ENCODE measurements at places on chromosomes 1 and 21. TPM values are rescaled to one million over a fixed set of nuclear protein-coding genes. Genes with fewer than 3 reads are reported as not detected.

DNA sequence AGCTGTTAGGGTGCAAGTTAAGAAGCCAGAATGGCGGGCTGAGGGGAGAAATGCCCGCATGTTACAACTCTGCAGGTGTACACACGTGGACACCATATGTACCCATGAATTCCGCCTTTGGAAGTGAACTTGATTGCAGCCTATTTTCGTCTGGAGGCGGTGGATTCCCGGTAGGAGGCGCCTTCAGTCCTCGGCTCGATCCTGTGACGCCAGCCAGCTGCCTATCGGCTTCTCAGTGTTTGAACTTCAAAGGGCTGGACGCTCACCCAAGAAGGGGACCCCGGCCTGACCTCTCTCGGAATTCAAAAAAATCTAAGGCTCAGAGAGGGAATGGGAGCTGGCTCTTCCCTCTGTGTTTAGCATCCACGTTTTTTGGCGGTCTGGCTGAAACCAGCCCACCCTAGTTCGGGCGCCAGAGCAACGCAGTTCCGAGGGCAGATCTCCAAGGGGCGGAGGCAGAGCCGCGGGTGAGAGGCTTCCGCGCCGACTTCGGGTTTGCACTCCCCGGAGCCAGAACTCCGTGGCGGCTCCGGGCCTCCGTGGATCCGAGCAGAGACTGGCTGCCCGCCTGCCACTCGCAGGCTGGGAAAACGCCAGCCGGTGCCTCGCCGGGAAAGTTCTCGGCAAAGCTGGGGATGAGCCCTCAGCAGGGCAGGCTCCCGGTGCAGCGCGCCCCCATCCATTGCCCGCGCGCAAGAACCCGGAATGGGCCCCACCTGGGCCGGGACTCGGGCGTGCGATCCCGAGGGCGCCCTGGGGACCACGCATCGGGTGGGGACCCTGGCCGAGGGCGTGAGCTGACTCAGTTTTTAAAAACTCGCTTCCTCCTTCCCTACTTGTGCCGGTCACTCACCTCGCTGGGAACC, 996 bp upstream of the TMEM51 start:
- DNase-seq = no peak

DNA sequence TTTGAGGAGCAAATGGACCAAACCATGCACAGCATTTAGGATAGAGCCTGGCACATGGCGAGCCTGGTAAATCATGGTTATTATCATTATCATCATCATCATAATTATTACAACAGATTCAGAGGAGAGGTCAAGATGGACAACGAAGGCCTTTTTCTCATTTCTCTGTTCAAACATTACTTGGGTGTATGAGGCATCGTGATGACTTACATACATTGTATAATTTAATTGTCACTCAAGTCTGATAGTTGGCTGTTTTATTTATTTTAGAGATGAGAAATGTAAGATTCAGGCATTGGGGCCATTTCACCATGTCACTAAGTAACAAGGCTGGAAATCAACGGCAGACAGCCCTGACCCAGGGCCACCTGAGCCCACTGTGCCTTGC, 68.1 kb downstream of the SLC35F3 start:
- no peak for DNase-seq

GRCh38 chr1:4319496-4319895, 334.9 kb upstream of the AJAP1 start:
- no peak for DNase-seq

DNA sequence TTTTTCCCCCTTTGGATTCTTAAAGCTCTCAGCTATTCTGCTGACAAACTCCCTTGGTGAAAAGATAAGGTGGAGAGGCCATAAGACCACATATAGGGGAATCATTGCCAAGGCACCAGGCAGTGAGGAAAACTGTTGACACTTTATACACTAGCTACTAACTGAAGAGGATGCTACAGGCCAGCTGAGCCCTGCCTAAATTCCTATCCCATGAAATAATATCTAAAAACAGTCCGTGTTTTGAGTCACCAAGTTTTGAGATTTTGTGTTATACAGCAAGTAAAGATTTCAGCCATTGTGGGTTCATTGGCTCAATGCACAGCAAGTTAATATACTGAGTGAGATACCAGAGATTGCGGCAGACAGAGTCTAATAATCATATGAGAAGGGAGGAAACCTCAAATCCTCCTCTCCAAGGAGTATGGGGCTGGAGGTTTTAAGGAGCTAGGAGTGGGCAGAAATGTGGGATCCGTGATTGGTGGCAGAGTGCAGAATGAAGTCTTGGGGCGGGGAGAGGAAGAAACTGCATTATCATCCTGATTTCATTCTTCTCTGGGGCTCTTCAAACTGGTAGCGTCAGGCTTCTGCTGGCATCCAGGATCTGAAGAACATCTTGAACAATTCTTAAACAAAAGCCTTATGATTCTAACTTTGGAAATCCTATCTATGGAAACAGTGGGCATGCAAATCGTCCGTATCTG, 9.2 kb downstream of the CLDN8 start:
- DNase-seq = no peak

- DNase-seq = no peak
These were observed 1.9 kb upstream of the S100A3 start for GRCh38 chr1:153550827-153551500.

DNA sequence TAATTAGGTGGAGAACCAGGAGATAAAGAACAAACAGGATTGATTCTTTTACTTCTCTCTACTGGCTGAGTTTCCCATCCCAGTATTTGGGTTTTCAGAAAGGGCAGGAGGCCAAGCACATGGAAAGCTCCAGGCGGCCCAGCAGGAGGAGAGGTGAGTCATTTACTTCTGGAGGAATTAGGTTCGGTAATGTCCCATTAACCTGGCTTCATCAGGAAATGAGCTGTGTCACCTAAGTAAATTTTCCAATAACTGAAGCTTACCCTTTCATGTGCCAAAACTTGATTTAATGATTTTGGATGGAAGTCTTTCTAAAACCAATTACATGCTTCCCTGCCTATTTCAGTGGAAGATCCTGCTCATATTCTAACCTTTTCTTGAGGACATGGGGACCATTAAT, 257.6 kb upstream of the USP24 start:
- no peak for DNase-seq

DNA sequence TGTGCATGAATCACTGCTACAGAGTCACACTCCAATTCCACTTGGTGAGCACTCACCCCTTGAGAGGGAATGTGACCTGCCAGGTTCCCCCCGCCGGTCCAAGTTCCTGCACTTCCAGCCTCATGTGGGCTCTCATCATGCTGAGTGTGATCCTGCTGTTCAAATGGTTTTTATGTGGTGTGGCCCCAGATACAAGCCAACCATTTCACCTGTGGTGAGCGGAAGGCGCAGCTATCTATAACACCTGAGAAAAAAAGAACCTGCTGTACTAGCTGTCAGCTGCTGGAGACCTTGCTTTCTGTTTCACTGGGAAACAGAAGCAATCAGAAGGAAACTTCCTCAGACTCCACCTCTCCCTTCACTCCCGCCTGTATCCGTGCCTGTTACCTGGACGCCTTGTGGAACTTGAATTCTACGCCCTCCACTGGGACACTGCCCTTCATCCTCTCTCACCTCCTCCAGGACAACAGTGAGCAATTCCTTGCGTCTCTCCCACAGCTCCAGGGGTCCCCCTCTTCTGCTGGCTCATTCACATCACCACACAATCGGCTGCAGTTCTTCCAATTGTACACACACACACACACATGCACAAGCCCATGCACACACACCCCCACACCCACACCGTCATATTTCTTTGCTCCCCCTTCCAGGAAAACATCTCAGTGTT, 64.4 kb upstream of the RPL11 start:
- DNase-seq = no peak

GRCh38 chr1:61013946-61014667, 68.3 kb upstream of the NFIA start:
- no peak for DNase-seq

GRCh38 chr1:175873290-175873935, 130.0 kb upstream of the TNR start:
- no peak for DNase-seq

DNA sequence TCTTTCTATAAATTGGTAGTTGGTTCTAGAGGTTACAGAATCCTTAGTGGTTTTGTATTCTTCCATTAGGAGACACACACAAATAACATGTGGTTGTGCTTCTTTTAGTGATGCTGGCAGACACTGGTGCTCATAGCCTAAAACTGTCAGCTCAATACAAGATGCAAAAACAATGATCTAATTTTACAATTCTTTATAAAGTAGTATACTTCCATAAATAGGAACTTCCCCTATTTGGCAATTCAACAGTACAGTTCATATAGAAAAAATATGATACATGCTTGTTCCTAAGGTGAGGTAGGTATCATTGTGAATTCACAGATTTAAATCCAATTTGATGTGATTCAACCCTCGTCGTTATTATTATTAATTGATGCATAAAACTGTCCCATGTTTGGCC, 20.8 kb upstream of the CCDC17 start:
- no peak for DNase-seq

DNA sequence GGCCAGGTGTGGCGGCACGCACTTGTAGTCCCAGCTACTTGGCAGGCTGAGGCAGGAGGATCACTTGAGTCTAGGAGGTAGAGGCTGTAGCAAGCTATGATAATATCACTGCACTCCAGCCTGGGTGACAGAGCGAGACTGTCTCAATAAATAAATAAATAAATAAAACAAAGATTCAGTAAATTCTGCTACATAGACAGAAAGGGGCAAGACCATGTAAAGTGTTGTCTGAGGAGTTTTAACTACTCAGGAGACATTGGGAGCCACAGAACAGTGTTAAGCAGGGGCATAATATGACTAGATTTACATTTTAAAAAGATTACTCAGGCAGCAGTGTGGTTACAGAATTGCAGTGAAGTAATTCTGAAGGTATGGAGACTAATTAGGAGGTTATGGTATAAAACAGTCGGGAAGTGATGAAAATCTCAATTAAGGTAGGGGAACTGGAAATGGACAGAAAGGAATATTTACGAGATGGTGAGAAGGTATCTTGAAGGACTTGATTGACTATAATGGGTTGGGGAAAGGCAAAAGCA, 94.7 kb downstream of the ATP1B1 start:
- no peak for DNase-seq

GRCh38 chr21:35222021-35222420, 172.9 kb upstream of the RUNX1 start:
- no peak for DNase-seq

GRCh38 chr1:33683913-33684312, 180.0 kb upstream of the HMGB4 start:
- DNase-seq = no peak

GRCh38 chr1:52588535-52588934, 13.6 kb upstream of the GPX7 start:
- no peak for DNase-seq

DNA sequence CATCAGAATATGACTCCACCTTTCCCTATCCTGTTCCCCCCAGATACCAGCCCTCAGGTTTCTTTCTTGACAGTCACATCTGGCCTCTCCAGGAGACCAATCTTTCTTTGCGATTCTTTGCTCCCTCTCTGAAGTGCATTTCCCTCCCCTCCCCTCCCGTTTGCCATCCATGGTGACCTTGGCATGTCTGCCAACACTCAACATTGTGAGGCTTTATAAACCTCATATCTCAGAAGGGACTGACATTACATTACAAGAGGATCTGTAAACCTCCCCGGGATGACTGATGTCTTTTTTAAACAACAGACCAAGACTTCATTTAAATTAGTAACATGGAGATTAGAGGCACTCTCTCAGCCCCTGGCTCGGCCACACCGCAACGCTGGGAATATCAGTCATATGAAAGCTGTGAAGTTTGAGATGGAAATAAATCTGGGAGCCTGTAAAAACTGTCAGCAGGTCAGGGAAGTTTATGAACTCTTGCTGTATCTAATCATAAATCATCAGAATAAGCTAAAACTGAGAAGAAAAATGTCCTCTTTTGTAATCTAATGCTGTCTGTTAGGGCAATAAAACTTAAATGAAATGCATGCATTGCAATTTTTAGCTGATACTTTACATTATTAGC, 401.7 kb upstream of the PROX1 start:
- DNase-seq = no peak

DNA sequence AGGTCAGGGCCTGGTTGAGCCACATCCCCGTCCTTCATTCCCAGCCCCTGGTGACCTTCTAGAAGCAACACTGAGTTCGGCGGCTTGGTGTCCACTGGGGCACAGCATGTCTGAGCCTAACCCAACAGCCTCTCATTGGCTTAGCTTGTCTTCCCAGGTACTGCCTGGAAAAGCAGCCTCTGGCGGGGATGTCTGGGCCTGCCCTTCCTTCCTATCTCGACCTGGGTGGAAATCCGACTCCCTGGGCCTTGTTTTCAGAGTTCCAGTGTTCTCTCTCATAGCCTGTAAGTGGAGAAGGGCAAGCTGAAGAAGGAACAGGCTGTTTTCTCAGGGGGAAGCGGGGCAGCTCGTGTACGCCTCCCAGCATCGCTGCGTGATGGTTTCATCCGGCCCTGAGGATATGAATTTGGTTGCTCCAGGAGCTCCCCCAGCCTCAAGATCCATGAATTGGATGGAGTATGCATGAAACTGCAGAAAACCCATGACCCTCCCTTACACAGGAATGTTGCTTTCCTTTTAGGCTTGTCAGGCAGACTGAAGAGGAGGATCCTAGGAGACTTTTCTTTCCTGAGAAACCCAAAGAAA, 116.5 kb upstream of the IRF2BP2 start:
- no peak for DNase-seq

- DNase-seq = no peak
These were observed 41.1 kb upstream of the TRABD2B start for GRCh38 chr1:48038270-48038767.

GRCh38 chr21:41377715-41378114, 15.9 kb downstream of the MX2 start:
- DNase-seq = no peak

DNA sequence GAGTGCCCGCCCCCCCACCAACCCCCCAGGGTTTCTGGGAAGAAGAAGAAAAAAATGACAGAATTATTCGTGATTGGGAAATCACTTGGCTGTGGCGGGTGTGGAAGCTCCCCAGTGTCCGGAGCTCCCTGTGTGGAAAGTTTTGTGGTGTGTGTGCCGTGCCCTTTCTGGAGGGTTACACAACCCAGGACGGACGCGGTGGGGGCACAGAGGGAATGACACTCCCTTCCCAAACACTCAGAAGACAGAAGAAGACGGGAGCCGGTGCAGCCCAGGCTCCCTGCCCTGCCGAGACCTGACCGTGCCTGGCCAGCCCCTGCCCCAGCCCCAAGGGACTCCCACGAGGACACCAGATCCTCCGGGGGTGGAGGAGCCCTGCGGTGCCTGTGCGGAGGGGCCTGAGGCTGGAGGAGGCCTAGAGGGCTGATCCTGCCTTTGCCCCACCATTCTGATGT, 33.0 kb upstream of the ADARB1 start:
- no peak for DNase-seq

GRCh38 chr1:219476116-219476515, 136.8 kb downstream of the ZC3H11B start:
- no peak for DNase-seq

- DNase-seq = no peak
These were observed 60.7 kb downstream of the ACOT7 start for GRCh38 chr1:6332821-6333220.

- no peak for DNase-seq
These were observed 22.9 kb upstream of the DIP2A start for GRCh38 chr21:46435786-46436227.

- no peak for DNase-seq
These were observed 7.0 kb downstream of the EXTL1 start for GRCh38 chr1:26028490-26028980.

Gene TLR5
- total RNA-seq = 0.84 TPM

Gene LCE1C
- not detected for total RNA-seq

Gene DNAI4
- total RNA-seq = 3.2 TPM

Gene VWA1
- total RNA-seq = not detected

Gene BNIPL
- 0.94 TPM for total RNA-seq

Gene AURKAIP1
- total RNA-seq = 76.0 TPM

Gene ACOT11
- total RNA-seq = 0.15 TPM

Gene LRRC38
- total RNA-seq = not detected

Gene SRSF4
- total RNA-seq = 108 TPM

Gene FCER1G
- total RNA-seq = 2.9 TPM

Gene TMPRSS2
- not detected for total RNA-seq
